ENCODE measurements at places on chromosomes 7 and 10.

DNA sequence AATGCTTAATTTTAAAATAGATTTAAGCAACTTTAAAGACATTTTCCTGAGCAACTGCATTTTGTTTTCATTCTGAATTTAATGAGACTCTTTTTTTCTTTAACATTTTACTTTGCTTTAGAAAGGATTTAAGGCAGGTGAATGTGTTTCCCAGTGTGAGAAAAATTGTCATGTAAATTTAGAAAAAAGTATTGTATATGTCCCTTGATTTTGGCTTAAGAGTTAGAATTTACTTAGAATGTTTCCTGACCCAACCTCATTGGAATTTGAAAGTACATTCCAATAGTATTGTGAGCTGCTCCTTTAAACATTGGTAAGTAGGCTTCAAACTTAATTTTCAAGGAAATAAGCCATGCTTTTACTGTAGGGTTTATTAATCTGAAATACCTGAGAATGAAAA lies 110.2 kb downstream of the PTEN start:
- DNase-seq, result no peak

DNA sequence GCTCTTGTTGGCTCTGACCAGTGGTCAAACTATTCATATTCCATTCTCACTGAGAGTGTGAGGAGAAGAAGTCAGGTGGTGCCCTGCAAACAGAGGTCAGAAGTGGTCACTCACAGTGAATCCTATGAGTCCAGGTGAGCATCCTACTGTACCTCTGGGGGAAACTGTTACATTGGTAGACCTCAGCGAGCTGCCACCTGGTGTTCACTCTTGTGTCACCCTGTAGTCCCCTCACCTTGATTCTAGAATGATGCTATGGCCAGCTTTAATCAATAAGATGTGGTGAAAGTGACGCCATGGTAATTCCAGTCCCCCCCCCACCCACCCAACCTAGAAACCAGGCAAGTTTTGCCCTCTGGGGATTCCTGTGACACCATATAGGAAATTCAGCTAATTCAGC lies 1.2 kb upstream of the AMPH start:
- DNase-seq, result peak; percentile 31

DNA sequence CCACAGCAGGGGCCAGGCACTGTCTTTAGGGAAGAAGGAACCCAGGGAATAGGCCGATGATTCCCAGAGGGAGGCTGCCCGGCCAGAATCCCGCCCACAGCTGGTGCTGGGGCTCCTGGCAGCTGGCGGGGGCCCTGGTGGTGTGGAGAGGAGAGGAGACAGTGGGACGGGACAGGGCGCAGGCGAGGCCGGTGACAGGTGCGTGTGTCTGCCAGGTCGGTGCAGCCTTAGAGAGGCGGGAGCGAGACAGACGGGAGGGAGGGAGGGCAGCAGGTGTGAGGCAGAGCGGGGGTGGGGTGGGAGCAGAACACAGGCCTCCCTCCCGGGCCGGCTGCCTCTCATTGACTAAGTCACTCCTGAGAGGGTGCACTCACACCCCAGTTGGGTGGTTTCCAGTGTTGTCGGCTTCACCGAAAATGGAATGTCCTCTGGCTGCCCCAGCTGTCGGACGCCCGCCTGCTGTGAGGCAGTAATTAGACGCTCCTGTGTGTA lies 55.2 kb downstream of the ELFN1 start:
- peak; percentile 88 for DNase-seq

DNA sequence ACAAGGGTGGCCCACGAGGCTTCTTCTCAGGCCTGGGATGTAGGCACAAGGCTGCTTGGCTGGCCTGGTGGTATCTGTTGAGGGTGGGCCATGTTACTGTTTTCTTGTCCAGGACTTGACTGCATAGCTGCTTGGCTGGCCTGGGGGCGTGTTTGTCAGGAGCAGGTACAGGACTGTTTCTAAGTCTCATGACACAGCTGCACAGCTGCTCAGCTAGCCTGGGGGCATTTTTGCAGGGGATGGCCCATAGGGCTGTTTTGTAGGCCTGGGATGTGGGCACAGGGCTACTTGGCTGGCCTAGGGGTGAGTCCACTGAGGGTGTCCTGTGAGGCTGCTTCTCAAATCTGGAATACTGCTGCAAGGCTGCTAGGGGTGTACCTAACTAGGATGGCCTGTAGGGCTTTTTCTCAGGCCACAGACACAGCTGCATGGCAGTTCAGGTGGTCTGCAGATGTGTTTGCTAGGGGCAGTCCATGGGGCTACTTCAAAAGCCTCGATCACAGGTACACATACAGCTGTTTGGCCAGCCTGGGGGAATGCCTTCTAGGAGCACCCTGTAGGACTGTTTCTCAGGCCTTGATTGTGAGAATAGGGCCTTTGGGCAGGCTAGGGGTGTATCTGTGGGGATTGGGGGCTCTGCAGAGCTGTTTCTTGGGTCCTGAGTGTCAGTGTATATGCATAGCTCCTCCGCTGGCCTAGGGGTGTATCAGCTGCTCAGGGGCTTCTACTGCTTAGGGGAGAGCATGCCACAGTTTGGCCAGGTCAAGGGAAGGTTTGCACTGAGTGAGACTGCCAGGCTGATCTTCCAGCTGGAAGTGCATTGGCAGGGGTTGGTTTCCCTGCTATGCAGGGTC lies 26.6 kb upstream of the PLA2G12B start:
- no peak for DNase-seq

DNA sequence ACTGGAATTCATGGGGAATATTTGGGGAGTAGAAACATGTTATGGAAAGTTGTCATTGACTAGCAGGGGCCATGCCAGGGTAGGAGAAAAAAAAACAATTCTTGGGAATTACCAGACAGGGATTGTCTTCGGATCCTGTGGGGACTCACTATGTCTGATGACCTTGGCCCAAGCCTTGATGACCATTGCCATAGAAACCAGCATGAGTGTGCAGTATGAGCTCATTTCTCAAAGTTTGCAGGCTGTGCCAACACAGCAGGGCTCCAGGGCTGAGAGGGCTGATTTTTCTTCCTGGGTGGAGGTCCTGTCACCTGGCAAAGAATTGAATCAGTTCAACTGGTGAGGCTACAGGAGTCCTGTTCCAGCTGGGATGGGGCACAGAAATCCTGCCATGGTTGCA lies 198.3 kb downstream of the ADRA2A start:
- no peak for DNase-seq

- DNase-seq, result no peak
These were observed 157.5 kb upstream of the TNS3 start for GRCh38 chr7:47739301-47739875.

GRCh38 chr7:157560258-157560654 lies 223.5 kb downstream of the DNAJB6 start:
- DNase-seq, result no peak

GRCh38 chr7:30661926-30662325 lies 20.3 kb downstream of the CRHR2 start:
- no peak for DNase-seq

DNA sequence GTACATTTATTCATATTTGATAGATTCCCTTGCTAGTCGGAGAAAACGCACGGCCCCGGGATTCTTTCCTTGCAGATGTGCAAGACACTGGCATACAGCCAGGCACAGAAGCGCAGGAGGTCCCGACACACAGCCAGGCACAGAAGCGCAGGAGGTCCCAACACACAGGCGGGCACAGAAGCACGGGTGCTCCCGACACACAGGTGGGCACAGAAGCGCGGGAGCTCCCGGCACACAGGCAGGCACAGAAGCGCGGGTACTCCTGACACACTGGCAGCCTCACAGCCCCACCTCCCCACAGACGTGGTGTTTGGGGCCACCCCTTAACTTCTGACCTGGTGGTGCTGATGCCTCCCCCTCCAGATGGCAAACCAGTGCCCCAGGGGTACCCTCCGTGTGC lies 237.3 kb downstream of the ZMYND11 start:
- DNase-seq, result no peak

- no peak for DNase-seq
These were observed 13.0 kb upstream of the PFKP start for GRCh38 chr10:3054183-3054850.

GRCh38 chr7:33137103-33137502 lies 7.7 kb downstream of the BBS9 start:
- DNase-seq, result no peak

DNA sequence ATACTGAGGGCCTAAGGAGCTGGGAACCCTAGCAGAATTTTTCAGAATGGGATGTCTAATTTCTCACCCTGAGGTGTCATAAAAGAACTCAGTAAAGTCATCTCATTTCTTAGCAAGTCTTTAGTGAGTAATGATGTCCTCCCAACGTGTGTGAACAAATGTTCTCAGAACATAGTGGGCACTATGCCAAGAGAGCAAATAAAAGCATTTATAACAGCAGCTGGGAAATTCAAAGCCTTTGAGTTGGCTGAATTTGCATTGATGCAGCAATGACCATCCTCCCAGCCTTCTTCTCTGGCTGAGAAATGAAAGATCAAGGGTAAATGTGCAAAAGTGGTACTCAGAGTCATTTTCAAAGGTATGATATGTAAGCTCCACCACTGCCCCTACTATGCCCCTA lies 109.4 kb downstream of the FAM107B start:
- peak; percentile 85 for DNase-seq

DNA sequence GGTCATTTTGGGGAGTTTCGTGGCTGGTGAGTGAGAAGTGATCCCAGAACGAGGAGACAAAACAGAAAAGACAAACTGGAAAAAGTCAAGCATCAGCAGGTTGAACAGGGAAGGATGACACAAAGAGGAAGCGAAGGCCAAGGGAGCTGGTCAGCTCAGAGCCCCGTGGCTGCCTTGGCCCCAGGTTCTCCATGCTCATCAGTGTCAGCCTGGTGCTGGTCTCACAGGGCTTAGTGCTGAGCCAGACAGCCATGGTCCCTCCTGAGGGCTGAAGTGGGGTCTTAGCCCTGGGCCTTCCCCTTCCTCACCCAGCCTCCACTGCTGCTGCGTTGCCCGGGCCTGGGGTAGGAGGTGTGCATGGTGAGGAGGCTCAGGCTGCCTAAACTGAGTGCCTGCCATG lies 183.6 kb downstream of the PFKFB3 start:
- no peak for DNase-seq

- DNase-seq, result no peak
These were observed 6.1 kb upstream of the GDF2 start for GRCh38 chr10:47316131-47316530.

GRCh38 chr7:24779283-24779655 lies 22.0 kb upstream of the GSDME start:
- no peak for DNase-seq

DNA sequence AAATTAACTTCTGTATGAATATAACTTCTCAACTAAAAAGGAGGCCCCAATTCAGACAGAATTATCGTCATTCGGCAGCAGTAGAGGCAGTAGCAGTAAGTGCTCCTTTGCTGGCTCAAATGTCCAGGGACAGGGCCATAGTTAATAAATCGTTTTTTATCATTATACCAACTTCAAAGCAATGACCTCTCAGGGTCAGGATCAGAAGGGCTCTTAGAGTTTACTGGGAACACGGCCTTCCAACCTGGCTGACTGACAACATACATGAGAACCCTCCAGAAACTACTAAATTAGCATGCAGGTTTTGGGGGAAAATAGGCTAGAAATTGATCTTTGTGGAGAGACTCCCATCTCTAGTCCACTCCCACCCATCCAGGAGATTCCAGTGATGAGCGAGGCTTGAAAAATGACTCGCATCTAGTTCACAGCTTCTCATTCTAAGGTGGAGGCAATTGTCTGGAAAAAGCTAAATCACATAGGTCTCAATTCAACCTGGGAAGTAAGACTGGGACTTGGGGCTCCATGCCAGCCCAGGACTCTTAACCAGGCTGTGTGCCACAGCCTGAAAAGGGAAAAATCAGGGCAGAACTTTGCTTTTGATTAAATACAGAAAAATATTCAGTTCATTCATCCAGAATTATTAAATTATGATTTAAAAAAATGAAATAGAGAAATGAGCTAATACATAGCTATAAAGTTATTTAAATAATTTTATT lies 84.6 kb downstream of the ABLIM1 start:
- no peak for DNase-seq

GRCh38 chr10:4784667-4785333 lies 41.2 kb upstream of the AKR1E2 start:
- DNase-seq, result no peak

GRCh38 chr10:111558211-111558610 lies 481.4 kb downstream of the ADRA2A start:
- DNase-seq, result no peak

DNA sequence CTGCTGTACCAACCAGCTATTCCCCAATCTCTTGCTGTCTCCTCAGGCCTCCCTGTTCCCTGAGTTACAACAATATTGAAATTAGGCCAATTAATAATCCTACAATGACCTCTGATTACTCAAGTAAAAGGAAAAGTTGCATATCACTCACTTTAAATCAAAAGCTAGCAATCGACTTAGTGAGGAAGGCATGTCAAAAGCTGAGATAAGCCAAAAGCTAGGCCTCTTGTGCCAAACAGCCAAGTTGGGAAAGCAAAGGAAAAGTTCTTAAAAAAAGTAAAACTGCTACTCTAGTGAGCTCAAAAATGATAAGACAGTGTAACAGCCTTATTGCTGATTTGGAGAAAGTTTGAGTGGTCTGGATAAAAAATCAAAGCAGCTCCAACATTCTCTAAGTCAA lies 129.8 kb downstream of the LSMEM1 start:
- DNase-seq, result no peak

DNA sequence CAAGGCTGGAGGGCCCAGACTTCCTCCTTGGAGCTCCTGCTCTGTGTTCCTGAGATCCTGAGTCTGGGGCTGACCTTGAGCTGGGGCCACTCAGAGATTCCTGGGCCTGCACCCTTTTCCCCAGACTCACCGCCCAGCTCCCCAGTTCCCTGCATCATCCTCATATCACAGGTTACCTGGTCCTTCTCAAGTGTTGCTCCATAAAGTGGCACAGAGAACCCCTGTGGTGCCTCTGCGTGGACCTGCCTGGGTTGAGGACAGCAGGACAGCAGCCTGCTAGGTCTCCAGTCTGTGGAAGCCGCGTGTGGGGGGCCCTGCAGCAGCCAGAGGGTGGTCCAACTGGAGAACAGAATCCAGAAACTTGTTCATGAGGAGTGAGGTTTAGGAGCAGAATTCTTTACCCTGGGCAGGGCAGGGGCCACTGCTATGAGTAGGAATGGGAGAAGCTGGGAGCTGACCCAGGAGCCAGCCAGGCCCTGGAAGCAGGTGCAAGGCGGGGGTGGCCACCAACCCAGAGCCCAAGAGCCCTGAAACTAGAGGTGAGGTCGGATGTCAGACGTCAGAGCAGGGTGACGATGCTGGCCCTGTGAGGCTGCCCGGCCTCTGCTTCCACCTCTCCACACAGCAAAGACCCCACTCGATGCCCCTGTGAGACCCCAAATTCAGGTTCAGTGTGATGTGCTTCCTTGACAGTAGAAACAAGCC lies 299.4 kb downstream of the TCERG1L start:
- no peak for DNase-seq

DNA sequence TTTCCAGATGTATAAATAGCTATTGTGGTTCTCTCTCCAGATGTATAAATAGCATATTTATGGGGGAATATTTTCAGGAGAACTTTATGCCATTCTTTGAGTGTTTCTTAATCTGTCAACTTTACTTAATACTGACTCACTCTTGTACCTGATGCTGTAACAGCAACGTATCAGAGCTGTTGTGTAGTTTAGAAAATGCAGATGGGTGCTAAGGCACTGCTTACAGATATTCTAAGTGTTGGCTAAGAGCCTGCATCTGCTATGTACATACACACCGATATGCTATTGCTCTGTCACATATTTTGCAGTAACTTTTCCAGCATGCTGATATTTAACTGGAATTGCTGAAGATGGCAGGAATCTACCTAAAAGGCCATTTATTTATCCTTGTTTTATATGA lies 71.9 kb downstream of the WDR37 start:
- no peak for DNase-seq

Measured in NCI-H69 (cell line).